Iris pigment epithelial cell (primary cell): ENCODE measurements at places on chromosomes 5 and 9.

DNA sequence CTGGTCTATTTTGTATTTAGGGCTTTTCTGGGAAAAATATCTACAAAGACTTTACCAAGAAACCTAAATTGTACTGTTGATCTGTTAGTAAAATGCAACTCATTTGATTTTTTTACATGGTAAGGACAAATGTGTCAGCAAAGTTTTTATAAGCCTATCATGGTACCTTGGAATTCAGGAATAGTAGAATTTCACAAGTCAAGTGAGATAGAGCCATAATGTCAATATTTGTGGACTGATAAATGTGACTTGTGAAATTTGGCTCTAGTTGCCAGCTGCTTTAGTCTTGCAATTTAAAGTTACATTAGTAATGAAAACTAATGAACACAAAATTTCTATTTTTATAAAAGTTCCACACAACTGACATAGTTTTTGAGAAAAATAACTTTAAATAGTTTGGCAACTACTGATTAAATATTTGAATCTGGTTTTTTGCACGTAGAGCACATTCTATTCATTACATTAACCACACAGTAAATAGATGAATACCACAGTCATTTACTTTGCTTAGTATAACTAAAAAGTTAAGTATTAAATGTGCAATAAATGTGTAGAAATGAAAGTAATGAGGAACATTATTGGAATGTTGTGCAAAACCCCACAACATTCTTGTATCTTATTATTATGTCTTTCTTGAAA lies 41.2 kb upstream of the RIOK2 start:
- DNase-seq, result peak; percentile 66

DNA sequence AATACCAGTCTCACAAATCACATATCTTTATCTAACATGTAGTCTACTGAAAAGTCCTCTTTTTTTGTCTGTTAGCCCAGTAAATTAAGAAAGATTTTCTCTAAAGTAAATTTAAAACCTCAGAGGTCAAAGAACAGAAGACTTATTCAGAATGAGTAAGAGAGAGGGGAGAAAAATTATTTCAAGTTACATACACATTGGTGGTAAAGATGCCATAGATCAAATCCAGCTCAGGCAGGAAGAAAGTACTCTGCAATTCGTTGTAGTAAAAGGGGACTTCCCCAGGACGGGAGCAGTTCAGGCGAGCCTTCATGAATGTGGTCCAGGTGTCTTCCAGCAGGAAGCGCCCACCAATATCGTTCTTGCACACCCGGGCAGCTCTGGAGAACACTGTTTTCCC lies 344.1 kb downstream of the SEMA5A start:
- DNase-seq, result peak; percentile 25

GRCh38 chr5:156178117-156178516 lies 148.8 kb upstream of the SGCD start:
- DNase-seq, result no peak

GRCh38 chr5:103333376-103333775 lies 74.8 kb downstream of the MACIR start:
- DNase-seq, result no peak

GRCh38 chr5:58239731-58240130 lies 220.2 kb downstream of the PLK2 start:
- DNase-seq, result no peak

GRCh38 chr5:32852535-32852934 lies 141.4 kb downstream of the NPR3 start:
- DNase-seq, result peak; percentile 95

DNA sequence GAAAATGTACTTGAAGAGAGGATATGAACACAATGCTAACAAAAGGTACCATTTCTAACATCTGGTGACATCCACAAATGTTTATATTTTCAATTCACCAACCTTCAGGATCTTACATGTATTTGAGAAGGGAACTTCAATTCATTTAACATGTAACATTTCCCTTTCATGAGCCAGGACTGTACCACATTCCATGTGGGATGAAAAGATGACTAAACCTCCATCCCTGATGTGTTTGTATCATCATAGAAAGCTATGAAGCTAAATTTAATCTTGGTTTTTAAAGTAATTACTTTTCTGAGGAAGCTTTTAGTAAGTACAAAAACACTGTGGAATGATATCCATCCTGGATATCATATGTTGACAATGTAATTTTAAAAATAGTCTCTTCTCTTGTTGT lies 78.2 kb upstream of the GNA14 start:
- no peak for DNase-seq

GRCh38 chr9:124764774-124765438 lies 6.2 kb downstream of the NR6A1 start:
- DNase-seq, result no peak

- DNase-seq, result peak; percentile 94
Measured at GRCh38 chr5:172830876-172831662, 3.0 kb upstream of the ERGIC1 start.

- DNase-seq, result peak; percentile 27
Measured at GRCh38 chr5:123882965-123883345, 371.0 kb downstream of the CSNK1G3 start.

DNA sequence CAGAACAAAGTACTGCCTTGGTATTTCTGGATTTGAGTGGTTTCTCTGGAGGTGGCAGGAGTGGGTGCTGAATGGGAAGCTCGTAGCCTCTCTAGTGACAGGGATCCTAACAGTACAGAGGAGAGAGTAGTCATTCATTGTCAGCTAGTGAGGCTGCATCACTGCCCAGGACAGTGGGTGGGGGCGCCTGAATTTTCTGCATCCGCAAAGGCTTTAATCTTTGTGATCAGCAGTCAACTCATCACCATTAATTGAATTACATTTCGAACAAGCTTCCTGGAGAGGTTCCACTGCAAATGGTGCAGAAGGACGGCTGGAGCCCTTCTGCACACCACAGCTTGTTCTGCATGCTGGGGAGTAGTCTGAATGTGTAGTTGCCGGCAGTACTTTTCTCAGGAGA lies 77.5 kb downstream of the HSPA4 start:
- DNase-seq, result no peak

DNA sequence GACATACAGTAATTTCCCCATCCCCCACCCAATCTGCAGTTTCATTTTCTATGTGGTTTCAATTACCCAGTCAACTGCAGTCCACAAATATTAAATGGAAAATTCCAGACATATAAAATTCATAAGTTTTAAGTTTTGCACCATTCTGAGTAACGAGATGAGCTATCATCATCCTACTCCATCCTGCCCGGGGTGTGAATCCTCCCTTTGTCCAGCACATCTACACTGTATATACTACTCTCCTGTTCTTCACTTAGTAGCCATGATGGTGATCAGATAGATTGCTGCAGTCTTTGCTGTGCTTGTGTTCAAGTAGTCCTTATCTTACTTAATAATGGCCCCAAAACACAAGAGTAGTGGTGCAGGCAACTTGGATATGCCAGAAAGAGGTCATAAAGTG lies 11.3 kb downstream of the OXCT1 start:
- DNase-seq, result no peak

- no peak for DNase-seq
Measured at GRCh38 chr9:136784997-136785361, 6.2 kb upstream of the TMEM141 start.

DNA sequence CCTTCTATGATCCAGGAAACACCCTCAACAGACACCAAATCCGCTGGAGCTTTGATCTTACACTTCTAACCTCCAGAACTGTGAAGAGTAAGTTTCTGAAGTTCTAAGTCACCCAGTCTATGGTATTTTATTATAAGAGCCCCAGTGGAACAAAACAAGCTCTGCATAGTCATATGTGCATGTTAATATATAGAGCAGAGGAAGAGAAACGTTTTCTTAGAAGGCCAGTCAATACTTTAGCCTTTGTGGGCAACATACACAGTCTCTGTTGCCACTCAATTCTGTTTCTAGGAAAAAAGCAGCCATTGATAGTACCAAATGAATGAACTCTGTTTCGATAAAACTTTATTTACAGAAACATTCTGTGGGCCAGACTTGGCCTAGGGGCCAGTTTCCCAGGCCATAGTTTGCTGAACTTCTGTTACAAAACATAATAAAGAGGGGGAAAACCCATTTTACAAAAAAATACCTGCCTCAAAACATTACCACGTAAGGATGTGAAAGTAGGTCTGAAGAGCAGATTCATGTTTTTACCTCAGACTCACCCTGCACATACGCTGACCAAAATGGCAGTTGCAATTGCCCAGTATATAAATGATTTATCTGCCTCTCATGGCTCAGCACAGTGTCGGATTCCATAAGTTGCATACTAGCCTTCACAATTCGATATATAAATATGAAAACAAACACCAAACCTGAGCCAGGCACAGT lies 350.5 kb downstream of the SLIT3 start:
- no peak for DNase-seq

GRCh38 chr5:130290219-130290618 lies 386.0 kb downstream of the CHSY3 start:
- no peak for DNase-seq

DNA sequence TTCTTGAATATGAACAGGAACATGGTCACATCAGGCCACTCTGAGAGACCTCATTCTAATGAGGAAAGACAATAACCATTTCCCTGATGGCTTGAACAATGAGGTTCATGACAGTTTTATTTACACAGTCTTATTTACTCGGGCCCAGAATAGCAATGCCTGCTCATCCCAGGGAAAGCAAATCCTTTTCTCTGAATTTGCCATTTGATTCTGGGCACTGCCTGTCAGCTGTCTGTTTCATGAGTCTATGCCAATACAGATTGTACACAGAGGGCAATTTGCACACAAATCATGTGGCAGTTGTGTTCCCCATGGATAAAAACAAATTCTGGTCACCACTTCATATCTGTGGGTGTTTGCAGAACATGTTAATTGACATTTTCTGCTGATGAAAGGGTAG lies 492.5 kb downstream of the ACTL7B start:
- no peak for DNase-seq

DNA sequence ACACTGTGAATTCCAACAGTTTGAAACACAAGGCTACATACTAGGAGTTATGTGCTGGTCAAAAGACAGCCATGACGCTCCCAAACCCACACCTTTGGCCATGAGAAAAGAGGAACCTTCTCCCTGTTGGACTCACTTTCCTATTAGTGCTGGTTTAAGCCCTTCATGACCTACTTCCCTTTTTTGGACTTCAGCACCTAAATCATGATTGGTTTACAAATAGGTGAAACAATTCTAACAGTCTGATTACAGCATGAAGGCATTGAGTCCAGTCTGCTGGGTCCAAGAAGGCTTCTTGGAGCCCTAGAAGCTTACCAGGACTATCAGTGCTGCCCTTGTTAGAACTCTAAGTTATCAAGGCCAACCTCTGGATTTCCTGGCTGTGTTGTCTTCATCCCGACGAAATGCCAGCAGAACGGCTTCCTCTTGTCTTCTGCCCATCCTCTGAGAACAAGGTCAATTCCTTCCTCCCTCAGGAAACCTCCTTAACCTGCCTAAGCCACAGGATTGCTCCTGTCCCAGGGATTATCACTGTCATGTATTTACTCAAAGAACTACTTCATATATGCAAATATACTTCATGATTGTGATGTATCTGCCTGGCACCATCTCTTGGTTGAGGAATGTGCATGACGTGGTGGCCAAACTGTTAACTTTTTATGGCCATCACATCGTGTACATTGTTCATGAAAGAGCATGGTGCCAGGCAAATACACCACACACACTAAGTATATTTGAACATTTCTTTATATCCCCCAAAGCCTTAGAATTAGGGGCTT lies 83.6 kb downstream of the ANKH start:
- DNase-seq, result no peak

GRCh38 chr9:118028225-118028624 lies 324.0 kb downstream of the TLR4 start:
- DNase-seq, result no peak

DNA sequence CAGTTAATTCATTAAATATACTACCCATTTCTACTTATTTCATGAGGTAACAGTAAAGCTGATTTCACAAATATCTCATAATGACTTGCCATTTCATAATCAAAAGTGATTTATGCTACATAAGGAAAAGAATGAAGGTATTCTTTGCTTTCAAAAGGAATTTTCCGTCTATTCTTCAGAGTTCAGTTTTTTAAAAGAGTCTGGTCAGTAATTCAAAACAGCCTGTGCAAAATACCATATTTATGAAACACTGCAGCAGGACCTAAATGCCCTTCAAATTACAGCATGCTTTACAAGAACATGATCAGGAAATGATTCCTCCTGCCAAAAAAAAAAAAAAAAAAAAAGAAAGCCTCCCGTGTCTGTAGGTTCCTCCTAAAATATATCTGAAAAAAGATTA lies 154.7 kb downstream of the KIAA0825 start:
- DNase-seq, result peak; percentile 43

GRCh38 chr5:140220032-140220697 lies 45.2 kb downstream of the CYSTM1 start:
- peak; percentile 50 for DNase-seq

DNA sequence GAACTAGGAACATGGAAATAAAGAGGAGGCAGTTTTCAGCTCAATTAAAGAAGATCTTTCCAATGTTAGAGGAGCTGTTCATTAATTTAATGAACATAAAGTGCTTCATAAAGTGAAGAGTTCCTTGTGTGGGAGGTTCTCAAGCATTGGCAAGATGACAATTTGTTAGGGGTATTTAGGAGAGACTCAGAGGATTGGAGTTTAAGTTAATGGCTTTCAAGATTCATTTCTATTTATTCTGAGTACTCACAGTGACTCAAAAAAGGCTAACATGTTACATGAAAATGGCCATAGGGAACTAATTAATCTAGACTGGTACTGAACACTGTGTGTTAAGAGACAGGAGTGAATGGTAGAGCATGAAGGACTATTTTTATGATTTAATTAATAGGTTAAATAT lies 55.4 kb upstream of the CDH12 start:
- peak; percentile 34 for DNase-seq

- DNase-seq, result peak; percentile 93
Measured at GRCh38 chr5:57383093-57383861, 99.3 kb downstream of the ACTBL2 start.

DNA sequence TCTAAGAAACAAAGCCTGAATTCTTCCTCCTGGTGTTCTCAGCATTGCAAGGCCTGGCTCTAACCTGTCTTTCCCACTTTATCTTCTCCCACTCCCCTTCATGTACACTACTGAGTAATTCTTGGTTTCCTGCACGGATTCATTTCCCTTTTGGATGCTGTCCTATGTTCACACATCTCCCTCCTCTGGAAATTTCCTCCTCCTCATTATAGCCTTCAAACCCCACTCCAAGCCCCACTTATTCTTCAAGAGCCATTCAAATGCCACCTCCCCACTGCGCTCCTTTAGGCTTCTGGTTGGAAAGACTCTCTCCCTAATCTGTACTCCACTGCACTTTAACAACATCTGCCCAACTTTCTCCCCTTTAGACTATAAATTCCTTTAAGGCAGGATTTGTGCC lies 28.2 kb upstream of the C5orf63 start:
- DNase-seq, result no peak

DNA sequence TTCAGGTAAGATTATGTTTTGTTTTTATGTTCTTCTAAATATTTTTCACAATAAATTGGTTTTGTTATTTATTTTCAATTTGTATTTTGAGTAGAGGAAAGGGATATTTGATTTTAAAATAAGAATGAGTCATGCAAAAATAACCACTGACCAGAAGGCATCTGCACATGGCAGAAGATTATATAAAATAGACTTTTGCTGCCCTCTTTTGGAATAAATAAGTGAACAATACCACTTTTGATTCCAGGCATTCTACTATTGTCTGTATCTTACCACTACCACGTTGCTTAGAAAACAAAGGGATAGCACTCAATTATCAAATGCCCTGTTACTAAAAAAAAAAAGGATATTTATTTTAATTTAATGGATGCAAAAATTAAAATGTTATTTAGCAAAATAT lies 227.3 kb upstream of the ITGA1 start:
- peak; percentile 4 for DNase-seq

- DNase-seq, result peak; percentile 50
Measured at GRCh38 chr9:14313951-14314423, at the start of gene NFIB. Gene NFIB, minus strand, starts transcription at chr9:14314141. Its CDS starts 630 bp downstream, at chr9:14313511.

- peak; percentile 34 for DNase-seq
Measured at GRCh38 chr9:4035777-4036176, 264.1 kb downstream of the GLIS3 start.
